SW480 (cell line): ENCODE measurements at places on chromosomes 5 and 9.

GRCh38 chr9:20054734-20055133 lies 265.9 kb upstream of the SLC24A2 start:
- no peak for DNase-seq

- no peak for DNase-seq
These were observed 181.1 kb upstream of the MEF2C start for GRCh38 chr5:89064054-89064453.

DNA sequence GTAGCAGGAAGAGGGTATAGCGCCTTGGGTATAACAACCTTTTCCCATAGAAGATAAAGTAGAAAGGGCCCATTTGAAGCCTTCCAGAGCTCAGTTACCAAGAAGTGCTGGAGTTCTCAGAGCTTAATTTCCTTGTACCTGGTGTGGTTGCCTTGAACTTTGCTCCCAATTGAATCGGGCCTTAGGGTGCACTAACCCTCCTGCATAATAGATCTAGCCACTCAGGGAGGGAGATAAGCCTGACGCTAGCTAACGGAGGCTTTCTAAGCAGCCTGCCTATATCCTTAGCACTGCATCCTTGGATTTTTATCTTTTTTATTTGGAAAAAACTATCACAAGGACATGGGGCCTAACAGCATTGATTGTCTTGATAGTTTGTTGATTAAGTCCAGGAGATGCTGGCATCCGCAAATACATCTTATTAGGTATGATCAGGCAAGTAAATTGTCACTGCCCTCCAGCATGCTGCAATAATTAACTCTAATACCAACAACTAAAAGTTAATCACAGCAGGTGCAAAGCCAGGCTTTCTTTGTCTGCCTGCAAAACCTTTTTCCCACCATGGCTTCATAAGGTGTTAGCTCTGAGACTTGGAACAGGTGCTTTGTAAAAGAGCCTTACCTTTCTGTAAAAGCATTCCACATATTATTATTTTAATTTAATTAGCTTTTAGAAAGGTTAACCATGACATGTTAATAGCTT lies 199.4 kb downstream of the SREK1 start:
- DNase-seq, result no peak

GRCh38 chr5:57307516-57307915 lies 133.7 kb downstream of the GPBP1 start:
- DNase-seq, result no peak

DNA sequence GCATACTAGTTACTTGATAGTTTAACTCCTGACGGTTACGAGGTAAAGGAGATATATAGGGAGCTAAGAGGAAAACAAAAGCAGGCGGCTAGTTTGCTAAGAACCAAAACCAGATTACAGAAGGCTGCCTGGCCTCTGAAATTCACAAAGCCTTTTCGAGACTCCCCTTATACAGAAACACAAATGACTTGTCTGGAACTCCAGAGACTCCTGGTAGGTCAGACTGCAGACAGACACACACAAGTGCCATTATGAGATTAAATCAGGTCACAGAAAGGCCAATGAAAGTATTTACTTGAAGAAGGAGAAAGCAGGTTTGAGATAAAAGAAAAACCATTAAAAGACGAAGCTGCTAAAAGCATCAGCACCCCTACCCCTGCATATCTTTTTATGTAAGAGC lies 142.5 kb upstream of the LRRTM2 start:
- DNase-seq, result no peak

DNA sequence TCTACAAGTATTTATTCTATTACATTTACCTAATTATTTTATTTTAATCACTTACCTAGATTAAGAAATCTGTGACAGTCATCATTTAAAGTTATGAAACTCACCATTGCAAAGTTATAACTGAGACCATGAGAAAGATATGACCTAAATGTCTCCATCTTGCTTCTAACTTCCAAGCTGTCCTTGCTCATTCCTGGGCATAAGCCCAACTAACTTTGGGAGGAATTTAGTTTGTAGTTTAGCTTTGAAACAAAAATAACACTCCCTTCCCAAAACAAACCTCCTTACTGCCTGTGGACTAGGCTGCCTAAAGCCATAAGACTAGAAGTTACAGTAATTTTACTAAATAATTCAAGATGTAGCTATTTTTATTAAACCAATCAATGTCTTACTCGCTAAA lies 195.6 kb upstream of the RAI14 start:
- DNase-seq, result no peak

DNA sequence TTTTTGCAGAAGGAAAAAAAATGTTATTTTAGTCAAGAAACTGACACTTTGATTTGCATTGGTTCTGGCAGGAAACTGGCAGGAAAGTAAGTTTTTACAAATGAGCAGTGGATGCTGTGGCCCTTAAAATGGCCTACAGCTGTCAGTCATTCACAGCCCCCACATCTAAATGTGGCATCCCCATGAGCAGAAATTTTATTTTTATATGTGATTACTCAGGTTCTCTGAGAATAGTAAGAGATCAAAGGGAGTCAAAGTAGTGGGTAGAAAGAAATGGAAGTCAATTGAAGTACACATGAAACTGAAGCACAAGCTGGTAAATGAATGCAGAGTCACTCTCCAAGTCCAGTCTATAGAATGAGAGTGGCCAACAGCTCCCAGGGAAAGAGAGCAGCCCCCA lies 80.3 kb downstream of the ENC1 start:
- no peak for DNase-seq

GRCh38 chr5:34574936-34575467 lies 81.1 kb upstream of the RAI14 start:
- no peak for DNase-seq

DNA sequence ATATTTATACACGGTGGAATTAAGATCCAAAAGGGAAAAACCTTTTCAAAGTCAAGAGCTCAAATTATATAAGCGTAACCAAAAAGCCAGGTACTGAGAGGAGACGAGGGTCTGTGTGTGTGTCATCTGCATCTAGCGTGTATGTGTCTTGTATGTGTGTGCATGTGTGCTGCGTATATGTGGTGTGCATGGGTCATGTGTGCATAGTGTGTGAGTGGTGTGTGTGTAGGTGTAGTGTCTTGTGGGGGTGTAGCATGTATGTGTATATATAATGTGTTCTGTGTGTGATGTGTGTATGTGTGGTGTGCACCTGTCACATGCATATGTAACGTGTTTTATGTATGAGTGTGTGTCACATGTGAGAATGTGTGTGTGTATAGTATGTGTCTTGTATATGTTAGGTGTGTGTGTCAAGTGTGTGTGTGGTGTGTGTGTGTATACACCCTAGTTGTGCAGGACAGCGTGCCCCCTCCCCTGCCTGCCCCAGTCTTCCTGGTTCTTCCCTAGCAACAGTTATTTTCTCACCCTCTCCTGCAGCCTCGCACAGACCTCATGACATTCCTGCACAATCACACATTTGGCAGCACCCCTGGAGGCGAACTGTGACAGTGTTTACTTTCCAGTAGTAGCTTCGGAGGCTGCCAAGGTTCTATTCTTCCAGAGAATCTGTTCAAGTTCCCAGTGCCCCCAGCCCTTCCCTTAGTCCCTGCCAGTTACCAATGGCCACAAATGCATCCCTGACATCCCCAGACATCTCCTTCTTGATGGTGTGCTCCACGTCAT lies 27.1 kb upstream of the TNIP1 start:
- no peak for DNase-seq

- no peak for DNase-seq
These were observed 114.2 kb downstream of the OLFM1 start for GRCh38 chr9:135201711-135202110.

- peak; percentile 99 for DNase-seq
These were observed 27.9 kb upstream of the GOLM1 start for GRCh38 chr9:86126998-86127972.

- no peak for DNase-seq
These were observed 197.9 kb upstream of the ADAMTS16 start for GRCh38 chr5:4941957-4942830.

DNA sequence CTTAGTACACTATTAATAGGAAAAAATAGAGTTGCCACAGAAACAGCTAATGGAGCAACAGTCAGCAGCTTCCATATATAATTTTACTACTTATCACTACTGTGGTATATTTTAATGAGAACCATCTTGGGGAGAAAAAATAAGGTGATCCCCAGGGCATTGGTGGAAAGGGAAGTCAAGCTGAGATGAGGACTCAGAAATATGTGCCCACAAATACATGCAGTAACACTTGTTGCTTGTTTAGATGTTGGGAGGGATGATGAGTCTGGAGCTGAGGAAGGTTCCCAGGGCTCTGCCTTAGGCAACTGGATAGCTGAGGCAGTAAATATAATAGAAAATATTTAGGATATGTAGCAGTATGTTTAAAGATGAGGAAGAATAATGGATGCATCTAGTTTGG lies 280.1 kb upstream of the PDE4D start:
- DNase-seq, result no peak

- DNase-seq, result no peak
These were observed 61.7 kb upstream of the PDE4D start for GRCh38 chr5:59955241-59955640.

- DNase-seq, result no peak
These were observed 250.3 kb upstream of the SEMA6A start for GRCh38 chr5:116824751-116825438.

- peak; percentile 17 for DNase-seq
These were observed 40.5 kb upstream of the ANGPTL2 start for GRCh38 chr9:127162864-127163365.

GRCh38 chr5:171311322-171312077 lies 2.5 kb downstream of the TLX3 start:
- peak; percentile 64 for DNase-seq

DNA sequence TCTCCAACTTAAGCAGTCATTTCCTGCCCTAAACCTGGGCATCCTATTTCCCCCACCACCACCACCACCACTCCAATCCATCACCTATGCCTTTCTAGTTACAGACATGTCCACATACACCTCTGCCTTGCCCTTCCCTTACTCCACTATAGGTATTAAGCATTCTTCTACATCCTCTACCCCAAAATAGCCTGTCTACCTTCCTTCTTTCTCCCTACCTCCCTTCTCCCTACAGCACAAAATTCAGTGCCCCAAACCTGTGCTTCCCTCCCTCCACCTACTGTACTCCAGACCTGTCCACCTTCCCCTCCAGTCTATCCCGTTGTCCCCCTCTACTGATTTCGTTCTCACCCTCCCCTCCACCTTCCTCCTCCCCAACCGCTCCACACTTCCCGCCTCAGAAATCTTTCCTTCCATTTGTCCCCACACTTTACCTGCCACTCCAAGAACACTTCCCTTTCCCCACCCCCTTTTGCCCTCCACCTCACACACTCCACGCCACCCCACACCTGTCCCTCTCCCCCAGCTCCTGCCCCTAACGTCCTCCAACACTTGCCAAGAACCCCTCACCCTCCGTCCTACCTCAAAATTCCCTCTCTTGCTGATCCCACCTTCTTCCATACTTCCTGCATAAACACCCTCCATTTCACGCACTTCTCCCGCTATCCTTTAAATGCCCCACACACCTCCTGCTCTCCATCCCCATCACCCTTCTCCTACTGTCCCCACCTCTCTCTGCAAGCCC lies 1.6 kb downstream of the STRBP start:
- DNase-seq, result no peak
